ENCODE measurements at places on chromosomes 1 and 21.

GRCh38 chr1:1461721-1462317 is 9.7 kb upstream of the ATAD3B start:
- DNase-seq = no peak

DNA sequence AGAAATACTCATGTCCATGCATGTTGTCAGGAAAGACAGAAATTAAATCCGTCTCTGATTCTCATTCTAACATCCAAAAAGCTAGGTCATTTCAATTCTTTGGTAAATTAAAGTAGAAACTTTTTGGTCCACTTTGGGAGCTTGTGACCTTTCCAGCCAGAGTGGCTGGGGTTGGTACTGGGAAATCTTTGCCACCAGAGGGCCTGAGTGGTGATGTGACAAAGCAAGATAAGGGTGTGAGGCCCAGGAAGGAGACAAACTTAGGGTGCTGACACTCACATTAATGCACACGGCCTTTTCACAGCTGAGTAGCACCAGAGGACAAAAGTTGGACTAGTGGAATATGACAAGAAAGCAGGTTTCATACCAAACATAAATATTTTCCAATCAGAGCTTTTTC is 144.3 kb downstream of the DNM3 start:
- DNase-seq = no peak

GRCh38 chr1:213325482-213325881 is 274.4 kb downstream of the RPS6KC1 start:
- no peak for DNase-seq

GRCh38 chr1:184672013-184672726 is 82.5 kb downstream of the EDEM3 start:
- no peak for DNase-seq

- no peak for DNase-seq
Observed at GRCh38 chr1:1086911-1087341, 12.8 kb upstream of the RNF223 start.

DNA sequence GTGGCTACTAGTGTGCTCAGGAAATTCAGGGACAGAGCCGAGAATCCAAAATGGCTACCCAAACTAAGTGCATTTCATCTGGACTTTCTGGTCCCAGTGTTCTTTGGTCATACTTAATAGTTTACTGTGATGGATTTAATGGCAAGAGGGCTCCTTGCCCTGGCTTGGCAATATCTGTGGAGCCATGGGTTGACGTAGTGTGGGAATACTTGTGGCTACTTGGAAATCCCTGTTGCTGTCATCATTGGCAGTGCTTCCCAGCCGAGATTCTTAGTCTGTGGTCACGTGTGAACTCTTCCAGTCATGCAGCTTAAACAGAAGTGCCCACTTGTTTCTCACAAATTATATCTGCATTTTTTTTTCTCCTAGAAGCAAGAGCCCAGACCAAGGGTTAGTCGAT is 198.9 kb downstream of the HS2ST1 start:
- no peak for DNase-seq

- DNase-seq = no peak
Observed at GRCh38 chr1:2801535-2802291, at the start of gene TTC34. Gene TTC34 (minus strand): TSS chr1:2801693. CDS start chr1:2800827, 866 bp downstream.

DNA sequence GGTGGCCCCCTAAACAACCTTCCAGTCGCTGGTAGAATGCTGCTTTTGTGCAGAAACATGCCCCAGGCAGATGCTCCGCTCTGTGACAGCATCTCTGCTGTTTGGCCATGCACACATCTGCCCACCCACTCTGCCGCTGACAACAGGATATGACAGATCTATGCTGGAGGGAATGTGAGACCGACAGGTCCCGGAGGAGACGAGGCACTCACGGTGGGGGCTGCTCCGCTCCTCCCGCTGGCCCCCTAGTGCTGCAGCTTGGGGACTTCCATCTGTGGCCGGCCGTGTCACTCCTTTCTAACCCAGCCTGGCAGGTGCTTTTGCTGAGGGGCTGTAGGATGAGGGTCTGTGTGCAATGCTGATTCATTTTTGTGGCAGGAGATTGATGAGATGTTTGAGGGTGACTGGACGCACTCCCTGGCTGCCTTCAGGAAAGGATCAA is 49.1 kb upstream of the DMRTB1 start:
- no peak for DNase-seq

GRCh38 chr1:91589437-91589836 is 88.8 kb downstream of the CDC7 start:
- no peak for DNase-seq

- DNase-seq = no peak
Observed at GRCh38 chr1:175894581-175894980, 151.2 kb upstream of the TNR start.

GRCh38 chr1:147492207-147492606 is 49.1 kb upstream of the BCL9 start:
- no peak for DNase-seq

GRCh38 chr1:60428127-60428526 is 354.6 kb upstream of the C1orf87 start:
- no peak for DNase-seq

DNA sequence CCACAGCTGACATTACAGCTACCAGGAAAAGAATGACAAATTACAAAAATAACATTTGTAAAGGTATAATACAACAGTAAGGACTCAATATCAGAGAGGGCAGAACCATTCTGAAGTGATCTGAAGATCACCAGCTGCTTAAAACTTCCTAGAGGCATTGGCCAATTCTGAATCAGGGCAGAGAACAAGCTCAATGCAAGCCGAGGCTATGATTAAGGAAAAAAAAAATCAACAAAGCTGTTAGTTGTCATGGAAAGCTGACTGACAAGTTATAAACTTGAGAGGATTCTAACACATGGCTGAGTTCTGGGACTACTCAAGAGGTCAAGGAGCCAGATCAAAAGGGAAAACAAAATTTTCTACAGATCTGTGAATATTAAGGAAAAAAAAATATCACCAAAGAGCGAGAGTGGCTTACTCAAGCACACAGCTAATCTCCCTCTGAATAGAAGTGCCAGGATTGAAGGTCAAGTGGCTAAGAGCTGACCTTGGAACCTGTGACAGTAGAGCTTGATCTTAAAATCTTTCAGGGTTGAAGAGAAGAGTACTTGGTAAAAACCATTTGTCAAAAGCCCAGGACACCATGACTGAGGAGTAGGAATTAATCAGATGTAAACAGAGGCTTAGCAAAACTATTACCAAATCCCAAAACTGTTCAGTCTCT is 383.4 kb downstream of the USP25 start:
- no peak for DNase-seq

Measured in NCI-H187 treated with DMSO at 0.1 percent for 48 hours (cell line).